ENCODE measurements at places on chromosomes 1 and 21.

DNA sequence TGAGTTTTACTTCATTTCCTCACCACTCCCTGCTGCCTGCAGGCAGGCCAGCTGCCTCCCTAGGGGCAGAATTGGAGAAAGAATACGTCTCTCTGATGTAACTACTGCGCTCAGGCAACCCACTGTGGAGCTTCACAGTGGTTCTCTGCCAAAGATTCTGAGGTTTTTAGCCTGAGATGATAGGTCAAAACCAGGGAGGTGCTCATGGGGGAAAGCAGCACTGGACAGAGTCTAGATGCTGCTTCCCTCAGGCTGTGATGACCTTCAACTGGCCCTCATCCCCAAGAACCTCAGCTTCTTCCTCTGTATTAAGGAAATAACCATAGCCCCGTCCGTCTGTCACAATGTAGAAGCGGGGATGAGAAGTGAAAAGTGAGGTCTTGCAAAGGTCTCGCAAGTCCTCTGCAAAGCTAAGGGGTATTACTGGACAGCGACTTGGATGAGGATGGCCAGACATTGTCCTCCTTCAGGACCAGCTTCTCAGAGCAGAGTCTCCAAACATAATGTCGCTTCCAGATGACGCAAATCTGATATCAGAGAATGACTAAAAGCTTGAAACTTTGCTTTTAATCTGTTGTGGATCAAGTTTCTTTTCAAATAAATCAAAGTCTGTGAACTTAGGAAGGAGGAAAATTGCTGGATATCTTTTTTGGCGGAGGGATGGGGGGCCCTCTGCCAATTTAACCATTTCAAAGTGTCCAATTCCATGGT is 65.9 kb upstream of the ATP5PO start:
- no peak for DNase-seq

- no peak for DNase-seq
These were observed 364.0 kb downstream of the CAMTA1 start for GRCh38 chr1:7149080-7149838.

DNA sequence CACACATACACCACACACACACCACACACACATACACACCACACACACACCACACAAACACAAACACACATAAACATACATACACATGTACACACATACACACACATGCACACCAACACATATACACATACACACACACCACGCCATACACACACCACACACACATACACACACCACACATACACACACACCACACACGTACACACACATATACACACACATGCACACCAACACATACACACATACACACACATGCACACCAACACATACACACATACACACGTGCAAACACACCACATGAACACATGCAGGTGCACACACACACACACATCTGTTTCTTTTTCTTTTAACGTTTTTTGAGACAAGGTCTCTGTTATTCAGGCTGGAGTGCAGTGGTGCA is 41.0 kb upstream of the SLC45A1 start:
- DNase-seq = no peak

- DNase-seq = no peak
These were observed 14.1 kb downstream of the COP1 start for GRCh38 chr1:176193023-176193422.

- no peak for DNase-seq
These were observed 24.5 kb downstream of the CXADR start for GRCh38 chr21:17537299-17537698.

GRCh38 chr21:31893851-31894415 is 21.1 kb downstream of the HUNK start:
- DNase-seq = no peak

- no peak for DNase-seq
These were observed 2.0 kb downstream of the OPRD1 start for GRCh38 chr1:28813931-28814465.

DNA sequence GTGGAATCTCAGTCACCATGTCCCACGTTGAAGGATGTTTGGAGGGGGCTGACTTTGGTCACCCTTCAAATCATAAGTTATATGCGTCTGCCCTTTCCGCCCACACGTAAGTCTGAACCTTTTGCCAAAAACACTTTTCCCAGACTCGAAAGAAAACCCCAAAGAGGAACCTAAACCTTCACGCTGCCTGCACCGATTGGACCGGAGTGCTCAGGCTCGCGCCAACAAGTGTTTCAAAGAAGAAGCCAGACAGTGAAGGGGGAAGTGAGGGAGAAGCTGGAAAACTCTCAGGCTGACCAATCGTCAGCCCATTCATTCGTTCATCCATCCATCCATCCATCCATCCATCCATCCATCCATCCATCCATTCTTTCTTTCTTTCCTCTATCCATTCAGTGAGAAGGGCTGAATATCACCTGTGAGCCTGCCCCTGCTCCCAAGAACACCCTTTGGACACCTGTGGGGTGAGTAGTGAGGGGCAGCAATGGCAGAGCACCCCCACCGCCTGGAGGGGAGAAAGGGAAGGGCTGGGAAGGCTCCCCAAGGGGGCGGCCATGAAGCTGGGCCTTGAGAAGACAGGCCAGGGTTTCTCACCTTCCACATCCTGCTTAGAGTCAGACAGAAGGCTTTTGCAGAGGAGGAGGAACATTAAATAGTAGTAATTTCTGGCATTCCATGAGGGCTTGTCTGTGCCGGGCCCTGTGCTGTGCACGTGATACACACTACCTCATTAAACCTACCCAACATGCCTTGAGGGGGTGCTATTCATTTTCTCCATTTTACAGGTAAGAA is 27.1 kb upstream of the RUNX3 start:
- no peak for DNase-seq

- peak; percentile 39 for DNase-seq
These were observed 7.7 kb downstream of the PADI1 start for GRCh38 chr1:17212487-17213121.

GRCh38 chr1:226344441-226345259 is 35.7 kb upstream of the LIN9 start:
- DNase-seq = no peak

DNA sequence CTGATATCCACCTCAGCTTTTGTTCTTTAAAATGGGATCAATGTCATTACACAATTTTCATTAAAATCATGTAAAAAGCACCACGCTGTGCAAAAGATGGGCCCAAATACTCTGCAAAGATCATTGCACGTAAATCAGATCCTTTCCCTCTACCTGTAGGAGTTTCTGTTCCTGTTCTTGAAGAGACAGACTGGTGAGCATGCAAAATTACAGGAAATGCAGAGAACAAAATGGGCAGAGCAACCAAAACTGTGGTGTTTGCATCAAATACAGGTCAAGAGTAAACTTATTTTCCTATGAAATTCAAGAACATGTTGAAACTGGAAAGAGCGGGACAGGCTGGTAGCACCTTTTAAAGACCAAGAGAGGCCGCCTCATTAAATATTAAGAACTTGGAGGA is 294.9 kb upstream of the ADGRL2 start:
- DNase-seq = no peak

All from effector CD4-positive, alpha-beta T cell (primary cell).